Omental fat pad (tissue), 4 donors: ENCODE measurements at places on chromosomes 6 and 20. TPM values are rescaled to one million over a fixed set of nuclear protein-coding genes. Genes with fewer than 3 reads are reported as not detected.

DNA sequence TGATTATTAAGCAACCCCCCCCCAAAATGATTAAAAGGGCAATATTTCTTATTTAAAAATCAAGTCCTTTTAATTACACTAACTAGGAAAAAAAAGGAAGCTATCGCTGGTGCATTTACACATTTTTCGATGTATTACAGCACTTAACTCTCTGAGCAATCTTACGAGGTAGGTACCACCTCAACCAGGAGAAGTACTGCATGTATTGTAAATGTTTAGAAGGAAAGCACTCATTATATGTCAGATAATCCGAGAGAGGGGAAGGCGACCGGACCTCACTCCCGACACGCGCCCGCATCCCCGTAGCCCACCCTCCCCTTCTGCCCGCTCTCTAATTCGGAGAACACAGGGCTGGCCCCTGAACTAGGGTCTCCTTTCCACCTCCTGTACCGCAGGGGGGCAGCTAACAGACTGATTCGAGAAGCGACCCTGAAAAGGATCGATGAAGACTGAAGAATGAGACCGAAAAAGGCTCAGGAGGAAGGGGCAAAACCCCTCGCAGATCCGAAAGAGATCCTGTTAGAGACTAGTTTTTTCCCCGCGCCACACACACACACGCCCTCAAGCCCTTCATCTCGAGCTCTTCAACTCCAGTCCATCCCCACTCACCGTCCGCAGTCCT lies 337 bp downstream of the ESF1 start:
- no peak for DNase-seq

DNA sequence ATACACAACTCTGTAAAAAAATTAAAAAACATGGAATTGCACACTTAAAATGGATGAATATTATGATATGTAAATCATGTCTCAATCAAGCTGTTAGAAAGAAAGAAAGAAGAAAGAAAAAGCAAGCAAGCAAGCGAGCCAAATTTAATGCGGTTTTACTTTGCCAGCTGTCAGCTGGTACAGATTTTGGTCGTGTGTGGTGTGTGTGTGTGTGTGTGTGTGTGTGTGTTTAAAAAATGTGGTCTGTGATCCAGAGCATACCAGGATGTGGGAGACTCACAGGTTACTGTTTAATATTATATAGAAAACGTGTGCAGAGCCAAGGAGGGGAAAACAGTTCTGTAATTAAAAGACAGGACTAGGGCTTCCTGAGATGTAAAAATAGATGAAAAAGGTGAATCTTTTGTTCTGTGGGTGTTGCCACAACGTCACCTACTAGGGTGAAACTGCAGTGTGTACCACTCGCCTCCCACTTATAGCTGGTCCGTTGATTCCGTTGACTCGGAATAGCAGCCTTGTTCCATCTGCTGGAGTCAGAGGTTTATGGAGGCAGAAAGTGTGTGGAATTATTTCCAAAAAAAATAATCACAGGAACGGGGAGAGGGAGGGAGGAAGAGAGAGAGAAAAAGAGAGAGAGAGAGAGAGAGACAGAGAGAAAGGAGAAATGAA lies 197.7 kb downstream of the BCAS1 start:
- DNase-seq = no peak

Gene ZSCAN23
- total RNA-seq = 2.7 TPM

GRCh38 chr20:37314099-37314498 lies 24.6 kb downstream of the MANBAL start:
- DNase-seq = no peak

DNA sequence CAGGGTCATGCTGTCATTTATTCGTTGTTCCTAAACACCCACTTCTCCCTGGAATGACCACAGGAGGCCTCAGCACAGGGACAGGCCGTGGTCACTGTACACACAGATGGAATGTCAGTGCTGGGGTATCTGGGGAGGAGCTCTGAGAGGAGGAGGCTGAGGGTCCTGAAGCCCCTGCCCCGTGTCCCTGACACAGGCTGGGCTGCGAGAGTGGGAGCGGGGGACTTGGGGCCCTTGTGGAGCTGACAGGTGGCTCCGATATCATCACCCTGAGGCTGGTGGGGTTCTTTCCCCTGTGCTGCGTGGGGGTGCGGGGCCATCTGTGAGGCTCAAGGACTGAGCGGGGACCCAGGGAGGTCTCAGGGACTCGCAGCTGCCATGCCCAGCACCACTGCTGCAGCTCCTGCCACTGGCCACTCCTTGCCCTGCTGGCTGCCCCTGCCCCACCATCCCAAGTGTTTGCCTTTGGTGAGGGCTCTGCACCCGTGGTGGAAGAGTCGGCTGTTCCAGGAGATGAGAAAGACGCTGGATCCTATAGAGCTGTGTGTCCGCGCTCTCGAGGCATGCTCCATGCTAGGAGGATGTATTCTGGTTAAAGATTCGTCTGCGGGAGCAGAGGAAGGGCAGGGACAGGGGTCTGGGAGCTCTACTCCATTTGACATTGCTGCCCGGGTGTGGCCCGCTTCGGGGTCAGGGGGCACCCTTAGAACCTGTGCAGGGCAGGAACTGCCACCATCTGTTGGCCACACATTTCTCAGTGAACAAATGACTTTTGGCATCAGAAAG lies 18.9 kb downstream of the NPEPL1 start:
- DNase-seq = no peak

DNA sequence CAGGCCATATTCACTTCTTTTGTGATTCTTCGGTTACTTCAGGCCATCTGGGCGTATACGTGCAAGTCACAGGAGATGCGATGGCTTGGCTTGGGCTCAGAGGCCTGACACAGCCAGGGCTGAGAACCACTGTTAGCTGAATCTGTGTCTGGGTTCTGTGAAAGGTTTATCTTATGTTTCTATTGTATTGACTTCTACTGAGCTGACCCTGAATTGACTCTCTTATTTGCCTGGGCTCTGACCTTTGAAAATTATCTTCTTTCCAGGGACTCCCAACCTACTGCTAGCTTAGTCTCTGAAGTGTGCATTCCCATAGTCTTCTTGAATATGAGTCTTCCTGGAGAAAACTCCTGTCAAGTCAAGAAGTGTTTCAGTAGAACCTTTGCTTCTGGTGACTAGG lies 226.4 kb upstream of the SOX4 start:
- no peak for DNase-seq
